ENCODE measurements at places on chromosomes 4 and X. TPM values are rescaled to one million over a fixed set of nuclear protein-coding genes. Genes with fewer than 3 reads are reported as not detected.

- DNase-seq, result no peak
Measured at GRCh38 chr4:185532293-185532692, 3.0 kb downstream of the PDLIM3 start.

- DNase-seq, result no peak
Measured at GRCh38 chr4:105710678-105711077, 2.1 kb downstream of the GSTCD start.

GRCh38 chr4:153079857-153080391 is 124.3 kb upstream of the TRIM2 start:
- DNase-seq, result no peak

GRCh38 chr4:158873795-158874401 is 105.1 kb downstream of the FNIP2 start:
- no peak for DNase-seq

DNA sequence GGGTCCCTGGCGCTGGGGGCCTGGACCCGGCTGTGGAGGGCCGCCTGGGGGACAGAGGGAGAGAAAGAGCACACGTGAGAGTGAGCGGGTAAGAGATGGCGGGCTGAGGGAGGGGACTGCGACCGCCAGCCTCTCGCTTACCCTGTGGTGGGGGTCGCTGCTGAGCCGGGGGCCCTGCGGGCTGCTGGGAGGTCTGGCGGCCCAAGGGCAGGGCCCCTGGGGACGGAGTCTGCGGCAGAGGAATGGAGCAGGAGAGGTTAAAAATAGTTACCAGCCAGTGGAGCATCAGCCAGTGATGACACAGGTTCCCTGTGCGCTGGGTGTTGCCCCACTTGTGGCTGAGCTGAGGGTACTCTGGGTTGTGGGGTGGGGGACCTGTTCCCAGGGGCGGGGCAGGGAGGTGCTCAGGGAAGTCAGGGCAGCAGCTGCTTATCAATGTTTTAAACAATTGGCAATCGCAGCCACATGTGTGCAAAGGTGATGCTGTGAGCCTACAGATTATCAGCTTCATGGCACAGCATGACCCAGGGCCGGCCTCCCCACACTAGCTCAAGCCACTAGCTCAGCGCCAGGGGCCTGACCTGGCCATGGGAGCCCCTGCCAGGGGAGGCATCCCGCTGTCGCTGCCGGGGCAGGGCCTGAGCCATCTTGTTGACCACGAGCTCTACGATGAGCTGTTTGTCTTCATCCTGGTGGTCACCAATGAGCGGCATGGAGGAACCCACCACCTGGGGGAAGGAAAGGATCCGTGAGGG is 7.5 kb upstream of the TIMP1 start:
- no peak for DNase-seq

DNA sequence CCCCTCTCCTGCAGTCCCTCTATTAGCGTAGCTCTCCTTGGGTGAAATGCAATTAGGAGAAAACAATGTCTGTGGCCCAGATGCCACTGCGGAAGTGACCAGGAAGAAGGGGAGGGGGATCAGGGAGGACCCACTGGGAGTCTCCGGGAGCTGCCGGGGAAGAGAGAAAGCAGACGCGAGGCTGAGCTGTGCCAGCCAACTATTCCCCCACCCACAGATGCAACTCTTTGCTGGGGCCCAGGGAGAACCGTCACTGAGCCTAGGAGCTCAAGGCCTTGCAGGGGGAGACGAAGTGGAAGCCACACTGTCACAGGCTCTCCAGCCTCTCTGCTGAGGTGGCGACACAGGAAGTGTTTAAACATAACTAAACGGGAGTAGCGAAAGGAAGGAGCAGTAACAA is 149.2 kb downstream of the BCOR start:
- no peak for DNase-seq

ATP2B3 gene
- total RNA-seq, result not detected

GRCh38 chrX:7318661-7319060 is 170.7 kb upstream of the PUDP start:
- no peak for DNase-seq

- DNase-seq, result no peak
Measured at GRCh38 chr4:25884031-25884782, 21.4 kb upstream of the SEL1L3 start.

CTAG2 gene
- total RNA-seq, result not detected

SULT1E1 gene
- total RNA-seq, result not detected

SPANXA2 gene
- total RNA-seq, result not detected

DNA sequence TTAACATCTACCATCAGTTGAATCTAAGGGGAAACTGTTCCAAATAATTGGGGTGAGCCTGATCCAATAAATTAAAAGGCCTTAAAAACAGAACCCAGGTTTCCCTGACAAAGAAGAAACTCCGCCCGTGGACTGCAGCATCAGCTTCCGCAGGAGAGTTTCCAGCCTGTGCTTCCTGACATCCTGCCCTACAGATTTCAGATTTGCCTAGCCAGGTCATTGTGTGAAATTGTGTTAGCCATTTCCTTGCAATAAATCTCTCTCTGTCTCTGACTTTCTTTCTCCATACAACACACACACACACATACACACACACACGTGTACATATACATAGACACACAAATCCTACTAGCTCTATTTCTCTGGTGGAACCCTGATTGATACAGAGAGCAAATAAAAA is 48.3 kb upstream of the LCORL start:
- DNase-seq, result no peak

AR gene
- not detected for total RNA-seq

DNA sequence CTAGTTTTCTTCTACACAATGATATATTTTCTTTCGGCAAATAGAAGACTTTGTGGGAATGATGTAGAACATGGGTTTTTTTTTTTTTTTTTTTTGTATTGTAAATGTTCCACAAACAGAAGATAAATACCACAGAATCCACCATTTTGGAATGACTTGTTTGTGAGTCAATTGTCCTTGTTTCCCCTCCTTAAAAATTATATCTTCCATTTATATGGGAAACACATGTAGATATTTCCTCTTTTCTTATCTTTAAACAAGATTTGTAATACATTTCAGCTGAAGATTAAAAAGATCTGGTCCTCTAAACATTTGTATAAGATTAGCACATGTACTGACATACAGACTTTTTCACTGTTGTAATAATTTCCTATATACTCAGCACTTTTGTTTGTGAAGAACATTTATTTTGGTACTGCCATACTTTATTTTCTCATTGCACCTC is 304.6 kb downstream of the SPRY1 start:
- DNase-seq, result no peak

- no peak for DNase-seq
Measured at GRCh38 chr4:175405961-175406360, 406.1 kb downstream of the GPM6A start.

PRSS12 gene
- total RNA-seq, result not detected

BEX4 gene
- 10.0 TPM for total RNA-seq

VCX gene
- not detected for total RNA-seq

GRCh38 chr4:108466936-108467902 is 153.2 kb upstream of the RPL34 start:
- DNase-seq, result peak; percentile 41

PNMA6F gene
- total RNA-seq, result not detected

NOCT gene
- 20.5 TPM for total RNA-seq

DNA sequence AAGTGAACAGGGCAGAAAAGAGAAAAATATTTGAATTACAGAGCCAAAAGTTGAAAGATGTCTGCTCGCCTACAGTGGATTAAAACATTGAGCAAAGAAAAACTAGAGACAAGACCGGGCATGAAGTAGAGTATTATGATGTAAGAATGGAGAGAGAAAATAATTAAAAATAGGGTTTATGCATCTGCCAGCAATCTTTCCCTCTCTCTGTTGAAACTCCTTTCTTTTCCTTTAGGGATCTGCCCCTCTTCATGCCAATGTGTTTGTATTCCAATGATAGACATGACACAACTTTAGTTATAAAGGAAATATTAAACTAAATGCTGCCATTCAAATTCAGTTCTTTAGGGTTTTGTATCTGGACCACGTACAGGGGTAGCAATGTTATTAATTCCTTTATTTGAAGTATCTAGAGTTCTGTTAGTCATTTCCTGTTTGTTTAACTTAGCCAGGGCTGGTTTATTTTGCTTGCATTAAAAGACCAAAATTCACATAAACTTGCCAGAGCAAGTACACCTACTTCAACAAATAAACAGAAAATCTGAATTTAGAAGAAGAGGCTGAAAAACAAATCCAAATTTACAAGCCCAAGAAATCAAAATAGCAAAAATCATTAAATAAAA is 202.6 kb downstream of the SPOCK3 start:
- no peak for DNase-seq

DNA sequence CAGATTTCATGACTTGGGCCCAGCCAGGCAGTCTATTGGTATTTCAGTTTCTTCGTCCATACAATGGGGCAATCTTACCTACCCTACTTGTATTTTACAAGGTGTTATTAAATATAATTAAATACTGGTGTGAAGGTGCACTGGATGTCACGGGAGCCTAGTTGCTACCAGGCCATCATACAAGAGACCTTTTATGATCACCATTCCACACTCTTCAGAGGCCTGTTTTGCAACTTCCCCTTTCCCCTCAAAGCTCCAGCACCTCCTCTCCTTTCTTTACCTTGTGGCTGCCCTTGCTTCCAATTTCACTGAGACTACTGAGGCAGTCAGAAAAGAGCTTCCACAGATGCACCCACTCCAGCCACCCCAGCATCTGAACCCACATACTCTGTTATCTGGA is 93.8 kb upstream of the HELT start:
- no peak for DNase-seq

DNA sequence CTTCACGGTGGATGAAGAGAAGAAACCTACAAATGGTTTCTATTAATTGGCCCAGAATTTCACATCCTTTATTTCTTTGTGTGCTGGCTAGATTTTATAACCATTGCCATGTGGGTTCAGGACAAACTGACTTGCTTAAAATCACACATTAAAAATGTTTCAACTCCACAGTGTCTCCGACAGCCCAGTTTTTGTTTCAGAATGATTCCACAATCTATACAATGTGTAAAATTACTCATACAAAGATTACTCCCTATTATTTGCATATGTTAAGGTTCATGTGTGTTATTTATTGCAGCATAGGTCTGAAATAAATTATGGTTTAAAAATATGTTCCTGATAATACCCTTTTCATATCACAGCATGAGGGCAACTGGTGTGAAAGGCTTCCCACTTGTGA is 20.6 kb downstream of the DCHS2 start:
- DNase-seq, result no peak

AFM gene
- not detected for total RNA-seq

SORBS2 gene
- total RNA-seq, result not detected

- DNase-seq, result no peak
Measured at GRCh38 chrX:118261151-118261550, 84.8 kb upstream of the WDR44 start.

- no peak for DNase-seq
Measured at GRCh38 chr4:127446427-127446885, 186.3 kb upstream of the INTU start.

DNA sequence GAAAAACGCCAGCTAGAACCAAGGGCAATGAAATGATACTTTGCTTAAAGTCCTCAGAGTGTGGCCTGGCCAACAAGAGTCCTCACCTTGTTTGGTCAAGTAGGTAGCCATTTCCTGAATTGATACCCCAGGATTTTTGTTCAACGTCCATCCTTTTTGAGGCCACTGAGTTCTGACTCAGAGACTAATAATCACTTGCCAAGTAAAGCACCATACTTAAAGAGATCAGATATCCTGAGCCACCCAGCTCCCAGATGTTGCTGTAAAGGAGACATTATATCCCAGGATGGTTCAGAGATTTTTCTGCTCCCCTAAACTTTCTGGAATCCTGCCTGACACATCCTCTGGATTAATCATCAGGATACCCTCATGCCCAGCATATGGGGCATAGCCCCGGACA is 190.9 kb downstream of the RAP1GDS1 start:
- DNase-seq, result no peak

DNA sequence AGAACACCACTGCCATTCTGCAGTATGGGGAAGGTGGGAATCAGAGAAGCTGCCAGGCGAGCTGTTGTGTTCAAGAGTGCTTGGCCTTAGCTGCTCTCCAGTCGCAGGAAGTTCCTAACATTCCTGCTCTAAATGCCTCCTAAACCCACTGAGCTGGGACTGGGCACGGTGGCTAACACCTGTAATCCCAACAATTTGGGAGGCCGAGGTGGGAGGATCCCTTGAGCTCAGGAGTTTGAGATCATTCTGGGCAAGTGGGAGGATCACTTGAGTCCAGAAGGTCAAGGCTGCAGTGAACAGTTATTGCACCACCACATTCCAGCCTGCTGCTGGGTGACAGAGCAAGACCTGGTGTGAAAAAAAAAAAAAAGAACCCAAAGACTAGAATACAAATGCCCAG is 690.3 kb upstream of the FAM241A start:
- DNase-seq, result no peak

DNA sequence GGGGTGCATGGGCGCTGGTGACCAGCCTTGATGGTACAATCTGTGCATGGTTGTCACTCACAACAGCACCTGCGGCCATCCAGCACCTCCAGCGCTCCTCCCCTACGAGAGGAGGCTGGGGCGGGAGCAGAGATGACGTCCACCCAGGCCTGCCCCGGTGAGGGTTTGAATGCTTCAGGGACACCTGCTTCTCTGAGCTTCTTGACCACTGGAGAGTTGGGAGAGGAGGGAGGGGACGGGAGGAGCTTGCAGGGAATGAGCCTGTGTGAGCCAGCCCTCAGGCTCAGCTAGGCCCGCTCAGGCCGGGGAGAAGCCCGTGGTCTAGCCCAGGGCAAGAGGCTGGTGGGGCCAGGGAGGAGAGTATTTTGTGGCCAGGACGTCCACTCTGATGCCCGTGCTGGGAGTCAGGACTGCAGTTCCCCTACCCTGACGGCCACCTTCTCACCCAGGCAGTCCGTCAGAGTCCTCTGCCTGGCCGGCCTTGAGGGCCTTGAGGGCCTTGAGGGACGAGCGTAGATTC is 59.2 kb downstream of the CPZ start:
- no peak for DNase-seq

DNA sequence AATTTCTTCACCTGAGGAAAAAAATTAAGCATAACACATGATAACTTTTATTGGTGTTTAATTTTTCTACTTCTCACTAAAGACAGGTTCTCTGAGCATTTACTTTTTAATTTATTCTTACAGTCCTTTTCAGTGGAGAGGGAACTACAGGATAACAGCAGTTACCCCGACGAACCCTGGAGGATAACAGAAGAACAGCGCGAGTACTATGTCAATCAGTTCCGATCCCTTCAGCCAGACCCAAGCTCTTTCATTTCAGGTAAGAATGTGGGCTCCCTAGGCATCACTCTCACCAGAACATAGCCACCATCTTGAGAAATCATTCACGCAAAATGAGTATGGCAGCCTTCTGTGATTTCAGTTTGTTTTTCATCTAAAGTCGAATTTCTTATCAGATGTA is 100.8 kb downstream of the REPS2 start:
- DNase-seq, result no peak

FAM9C gene
- total RNA-seq, result not detected

DNA sequence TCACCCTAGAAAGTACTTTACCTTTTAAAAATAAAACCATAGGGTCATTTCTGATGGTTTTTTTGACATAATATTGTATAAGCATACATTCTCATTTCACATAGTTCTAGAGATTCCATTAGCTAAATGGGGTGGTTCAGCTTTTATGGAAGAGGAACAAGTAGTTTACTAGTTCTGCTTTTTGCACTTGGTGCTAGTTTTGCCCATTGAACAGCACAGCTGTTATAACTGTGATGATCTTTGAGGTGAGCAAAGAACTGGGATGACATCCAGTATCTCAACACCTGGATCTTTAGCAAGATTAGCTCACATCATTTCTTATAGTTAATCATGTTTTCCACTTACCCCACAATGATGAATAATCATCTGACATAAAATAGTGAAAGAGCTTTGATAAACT is 40.9 kb downstream of the MOB1B start:
- no peak for DNase-seq
